ENCODE measurements at places on chromosomes 4 and X.

DNA sequence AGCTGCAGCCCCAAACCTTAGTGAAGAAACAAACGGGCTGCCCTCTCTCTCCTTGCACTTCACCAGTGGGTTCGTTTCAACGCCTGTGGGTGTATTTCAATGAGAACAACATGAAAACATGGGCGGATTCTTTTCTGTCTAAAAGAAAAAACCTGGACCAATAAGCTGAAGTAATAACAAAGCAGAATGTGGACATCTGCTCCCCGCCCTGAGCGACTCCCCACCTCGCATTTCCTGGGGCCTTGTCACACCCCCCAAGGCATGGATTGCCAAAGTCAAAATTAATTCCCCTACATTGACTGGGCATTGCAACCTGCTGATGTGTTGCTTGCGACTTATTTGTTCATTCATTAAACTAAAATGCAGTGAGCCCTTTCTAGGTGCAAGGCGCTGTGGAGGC lies 142.9 kb downstream of the BCOR start:
- DNase-seq = no peak

DNA sequence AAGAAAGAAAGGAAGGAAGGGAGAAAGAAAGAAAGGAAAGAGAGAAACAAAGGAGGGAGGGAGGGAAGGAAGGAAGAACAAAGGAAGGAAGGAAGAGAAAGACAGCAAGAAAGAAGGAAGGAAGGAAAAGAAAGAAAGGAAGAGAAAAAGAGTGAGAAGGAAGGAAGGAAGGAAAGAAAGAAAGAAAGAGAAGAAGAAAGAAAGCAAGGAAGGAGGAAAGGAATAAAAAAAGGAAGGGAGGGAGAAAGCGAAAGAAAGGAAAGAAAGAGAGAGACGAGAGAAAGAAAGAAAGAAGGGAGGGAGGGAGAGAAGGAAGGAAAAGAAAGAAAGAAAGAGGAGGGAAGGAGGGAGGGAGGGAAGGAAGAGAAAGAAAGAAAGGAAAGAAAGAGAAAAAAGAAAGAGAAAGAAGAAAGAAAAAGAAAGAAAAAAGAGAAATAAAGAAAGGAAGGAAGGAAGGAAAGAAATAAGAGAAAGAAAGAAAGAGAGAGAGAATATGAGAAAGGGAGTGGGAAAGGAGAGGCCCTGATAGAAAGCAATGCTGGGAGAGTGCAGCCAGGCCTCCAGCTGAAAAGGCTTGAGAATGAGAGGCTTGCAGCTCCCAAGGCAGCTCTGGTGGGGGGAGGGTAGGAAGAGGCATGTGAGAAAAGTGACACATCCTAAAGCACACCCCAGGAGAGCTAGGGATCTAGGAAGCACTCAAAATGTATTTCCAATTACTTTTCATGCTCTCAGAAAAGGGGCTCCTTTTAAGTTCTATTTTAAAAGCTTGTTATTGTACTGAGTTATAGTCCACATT lies 134.0 kb upstream of the ZIC3 start:
- DNase-seq = no peak

GRCh38 chrX:65821721-65822496 lies 154.5 kb downstream of the MSN start:
- DNase-seq = no peak

GRCh38 chr4:163663454-163664225 lies 169.2 kb downstream of the TMA16 start:
- DNase-seq = no peak

DNA sequence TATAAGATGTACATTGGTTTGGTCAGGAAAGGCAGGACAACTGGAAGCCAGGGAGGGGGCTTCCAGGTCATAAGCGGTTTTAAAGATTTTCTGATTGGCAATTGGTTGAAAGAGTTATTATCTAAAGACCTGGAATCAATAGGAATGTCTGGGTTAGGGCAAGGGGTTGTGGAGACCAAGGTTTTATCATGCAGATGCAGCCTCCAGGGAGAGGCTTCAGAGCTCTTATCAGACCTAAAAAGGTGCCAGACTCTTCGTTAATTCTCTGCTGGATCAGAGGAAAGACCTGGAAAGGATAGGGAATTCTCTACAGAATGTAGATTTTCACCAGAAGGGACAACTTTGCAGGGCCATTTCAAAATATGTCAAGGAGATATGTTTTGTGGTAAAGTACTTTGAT lies 62.8 kb downstream of the BEX3 start:
- no peak for DNase-seq

DNA sequence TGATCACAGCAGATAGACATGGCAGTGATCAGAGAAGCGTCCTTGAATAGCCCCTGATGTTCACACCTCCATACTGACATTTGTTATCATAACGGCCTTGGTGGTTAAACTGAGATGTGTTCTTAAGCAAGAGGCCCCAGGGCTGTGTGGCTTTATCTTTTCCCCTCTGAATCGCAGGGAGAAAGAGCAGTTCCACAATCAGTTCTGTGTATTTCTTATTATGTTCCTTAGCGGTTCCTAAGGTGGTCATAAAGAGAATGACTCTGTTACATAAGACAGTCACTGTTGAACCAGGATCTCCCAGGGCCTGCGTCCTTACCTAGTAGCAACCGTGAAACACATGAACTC lies 52.8 kb upstream of the CBR4 start:
- no peak for DNase-seq

GRCh38 chr4:80309294-80310004 lies 26.1 kb upstream of the CFAP299 start:
- DNase-seq = peak; percentile 91

DNA sequence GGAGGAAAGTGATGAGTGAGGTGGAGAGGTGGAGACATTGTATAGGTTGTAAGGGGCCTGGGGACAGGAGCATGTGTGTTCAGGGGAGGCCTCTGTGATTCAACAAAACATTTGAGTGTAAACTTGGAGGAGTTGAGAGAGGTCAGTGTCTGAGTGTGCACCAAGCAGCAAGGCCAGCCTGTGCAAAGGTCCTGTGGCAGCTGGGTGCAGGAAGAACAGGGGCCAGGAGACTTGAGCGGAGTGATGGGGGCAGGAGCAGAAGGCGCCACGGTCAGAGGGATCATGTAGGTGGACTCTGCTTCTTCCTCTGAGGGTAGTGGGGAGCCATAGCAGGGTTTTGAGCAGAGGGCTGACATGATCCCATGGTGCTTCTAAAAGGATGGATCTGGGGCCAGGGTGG lies 9.6 kb upstream of the PSAPL1 start:
- DNase-seq = no peak

DNA sequence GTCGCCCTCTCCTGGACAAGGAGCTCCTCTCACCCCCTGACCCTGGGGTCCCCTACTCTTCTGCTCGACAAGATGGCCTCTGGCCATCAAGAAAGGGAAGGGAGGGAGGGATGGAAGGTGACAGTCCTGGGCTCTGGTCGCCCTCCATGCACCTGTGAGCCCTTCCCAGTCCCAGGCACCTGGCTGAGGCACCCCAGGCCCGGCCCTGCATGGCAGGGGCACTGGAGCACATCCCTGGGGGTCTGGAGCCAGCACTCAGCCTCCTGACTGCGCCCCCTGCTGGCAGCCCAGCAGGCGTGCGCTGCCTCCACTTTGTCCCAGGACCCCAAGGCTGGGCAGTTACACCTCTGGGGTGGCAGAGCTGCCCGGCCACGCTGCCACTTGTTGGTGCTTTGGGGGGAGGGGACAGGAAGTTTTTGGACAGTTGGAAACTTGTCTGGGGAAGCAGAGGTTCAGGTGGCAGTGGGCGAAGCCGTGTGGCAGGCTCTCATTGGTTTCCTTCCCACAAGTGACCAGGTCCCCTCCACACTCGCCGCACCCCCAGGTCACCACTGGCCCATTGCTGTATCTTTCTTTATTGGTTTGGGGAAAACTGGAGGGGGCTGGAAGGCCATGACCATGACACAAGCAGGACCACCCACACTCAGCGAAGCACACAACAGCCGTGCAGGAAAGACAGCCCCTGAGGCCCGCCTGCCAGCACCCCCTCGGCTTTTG lies 4.3 kb downstream of the PNCK start:
- no peak for DNase-seq

DNA sequence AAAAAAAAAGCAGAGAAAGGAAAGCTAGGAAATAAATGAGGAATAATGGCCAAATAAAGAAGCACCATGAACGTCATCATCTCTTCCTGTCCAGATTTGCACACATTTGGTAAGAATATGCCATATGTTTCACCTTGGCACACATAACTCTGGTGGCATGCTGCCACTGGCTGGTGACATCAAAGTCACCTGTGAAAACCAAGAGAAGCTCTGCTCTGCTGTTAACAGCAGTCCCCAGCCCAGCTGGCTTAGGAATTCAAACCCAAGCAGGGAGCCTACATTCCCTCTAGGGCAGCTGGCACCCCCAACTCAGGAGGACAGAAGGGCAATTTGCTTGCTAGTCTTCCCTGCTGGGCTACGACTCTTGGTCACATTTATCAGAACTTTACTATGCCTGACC lies 77.6 kb downstream of the RASL11B start:
- no peak for DNase-seq

DNA sequence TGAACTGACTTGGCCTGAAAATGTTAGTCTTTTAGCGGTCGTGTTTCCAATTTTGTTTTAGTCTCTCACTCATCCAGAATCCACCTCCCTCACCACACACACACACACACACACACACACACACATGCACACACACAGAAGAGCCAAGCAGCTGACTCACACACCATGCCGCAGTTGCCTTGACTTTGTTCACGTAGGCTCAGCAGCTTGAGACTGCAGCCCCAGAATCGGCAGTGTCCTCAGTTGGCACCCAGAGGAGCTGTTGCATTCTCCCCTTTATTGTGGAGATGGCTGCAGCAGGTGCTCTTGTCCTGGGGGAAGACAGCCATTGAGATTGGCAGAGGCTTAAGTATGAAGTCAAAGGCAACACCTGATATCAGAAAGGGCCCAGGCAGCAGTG lies 20.9 kb upstream of the XPNPEP2 start:
- peak; percentile 80 for DNase-seq

GRCh38 chr4:80566203-80566872 lies 230.8 kb downstream of the CFAP299 start:
- no peak for DNase-seq

GRCh38 chrX:41351923-41352322 lies 18.0 kb downstream of the DDX3X start:
- DNase-seq = peak; percentile 29

GRCh38 chr4:98260047-98260578 lies 1.1 kb upstream of the RAP1GDS1 start:
- peak; percentile 33 for DNase-seq

GRCh38 chr4:2946812-2947600 lies 16.2 kb downstream of the NOP14 start:
- peak; percentile 24 for DNase-seq

GRCh38 chrX:150161193-150161592 lies 201.9 kb upstream of the MAMLD1 start:
- DNase-seq = peak; percentile 52

- no peak for DNase-seq
Measured at GRCh38 chr4:38659346-38659745, 4.7 kb upstream of the KLF3 start.

- no peak for DNase-seq
Measured at GRCh38 chr4:32864713-32865351, 2144.7 kb downstream of the PCDH7 start.

DNA sequence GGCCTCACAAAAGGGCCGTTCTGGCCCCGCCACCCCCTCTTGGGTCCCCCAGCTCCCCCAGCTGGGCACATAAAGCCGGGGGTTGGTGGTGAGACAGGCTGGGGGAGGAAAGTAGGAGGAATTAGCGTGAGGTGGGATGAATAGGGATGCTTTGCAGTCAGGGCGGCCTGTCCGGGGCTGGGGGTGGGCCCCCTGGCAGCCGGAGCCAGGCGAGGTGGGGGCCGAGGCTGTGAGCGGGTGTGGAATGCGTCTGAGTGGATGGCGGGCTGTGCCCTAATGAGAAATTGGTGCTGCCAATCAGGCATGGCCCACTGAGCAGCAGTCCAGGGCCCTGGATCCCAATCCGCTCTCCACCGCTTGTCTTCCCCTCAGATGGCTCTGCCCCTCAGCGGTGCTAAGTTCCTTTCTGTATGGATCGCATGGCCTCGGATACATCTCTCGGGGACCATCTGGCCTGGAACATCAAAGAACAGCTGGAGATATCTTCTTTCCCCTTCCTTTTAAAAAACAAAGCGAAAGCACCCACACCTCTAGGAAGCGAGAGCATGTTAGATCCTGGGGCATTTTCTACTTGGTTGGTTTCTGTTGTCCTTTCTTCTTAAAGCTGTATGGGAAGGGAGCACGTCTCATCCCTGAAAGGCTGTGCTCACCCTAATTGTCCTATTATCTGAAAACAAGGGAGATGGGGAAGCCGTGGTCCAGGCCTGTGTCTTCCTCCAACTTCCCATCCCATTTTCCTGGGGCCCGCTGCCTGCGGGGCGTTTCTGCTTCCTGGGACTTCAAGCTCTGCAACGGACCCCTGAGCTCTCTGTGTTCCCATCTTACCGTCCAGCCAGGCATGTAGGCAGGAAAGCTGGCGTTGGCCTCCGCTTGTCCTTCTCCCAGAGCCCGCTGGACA lies 106.9 kb downstream of the SORCS2 start:
- DNase-seq = no peak

- DNase-seq = no peak
Measured at GRCh38 chrX:110268886-110269285, 49.0 kb downstream of the AMMECR1 start.

DNA sequence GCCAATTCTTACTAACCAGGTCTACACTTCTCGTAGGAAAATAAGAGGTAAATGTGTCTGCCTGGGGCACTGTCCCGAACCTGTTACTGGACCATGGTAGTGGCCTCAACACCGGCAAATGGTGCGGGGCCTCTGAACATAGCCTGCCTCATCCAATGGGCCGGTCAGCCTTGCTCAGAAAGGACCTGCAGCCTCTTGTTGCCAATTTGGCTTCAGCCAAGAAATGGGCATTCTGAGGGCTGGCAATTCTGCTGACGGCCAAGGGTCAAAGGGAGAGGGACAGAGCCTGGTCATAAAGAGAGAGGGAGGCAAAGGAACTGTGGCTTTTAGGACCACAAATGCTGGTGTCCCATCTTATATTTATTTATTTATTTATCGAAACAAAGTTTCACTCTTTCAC lies 69.5 kb upstream of the ATP6AP2 start:
- DNase-seq = no peak

- no peak for DNase-seq
Measured at GRCh38 chr4:168643111-168643795, 146.4 kb downstream of the PALLD start.

DNA sequence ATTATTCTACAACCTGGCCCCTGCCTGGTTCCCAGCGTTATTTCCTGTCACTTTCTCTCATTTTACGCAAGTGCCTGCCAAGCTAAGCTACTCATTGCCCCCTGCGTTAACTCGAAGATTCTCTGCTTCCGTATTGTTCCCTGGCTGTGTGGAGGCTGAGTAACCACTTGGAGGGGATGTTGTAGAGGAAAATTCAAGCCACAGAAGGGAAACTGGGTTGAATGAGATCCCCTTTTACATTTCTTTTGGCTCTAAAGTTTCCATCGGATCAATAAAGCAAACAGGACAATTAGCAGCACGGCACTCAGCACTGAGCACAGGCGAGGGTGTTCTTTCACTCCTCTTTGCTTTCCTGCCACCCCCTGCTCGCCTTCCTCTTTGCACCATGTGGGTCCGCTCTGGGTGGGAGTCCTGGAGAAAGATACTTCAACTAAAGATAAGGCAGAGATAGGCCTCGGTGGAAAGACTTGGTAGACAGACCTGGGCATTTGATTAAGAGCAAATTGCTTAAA lies 4.2 kb upstream of the TMSB4X start:
- peak; percentile 72 for DNase-seq

- DNase-seq = no peak
Measured at GRCh38 chr4:37584493-37585060, 101.6 kb downstream of the RELL1 start.

- peak; percentile 11 for DNase-seq
Measured at GRCh38 chr4:82748810-82749470, 49.7 kb downstream of the SCD5 start.

- no peak for DNase-seq
Measured at GRCh38 chr4:16837475-16837874, 61.0 kb downstream of the LDB2 start.

- no peak for DNase-seq
Measured at GRCh38 chr4:100379583-100380105, 138.2 kb downstream of the EMCN start.
